Fibroblast of skin of right biceps (primary cell): ENCODE measurements at places on chromosomes 1 and 21.
A peak's percentile ranks its signal among the peaks of the same experiment; 100 is the strongest.

- DNase-seq, result no peak
Observed at GRCh38 chr1:227937031-227937837, 10.5 kb downstream of the WNT9A start.

- DNase-seq, result no peak
Observed at GRCh38 chr1:210358626-210359025, 29.9 kb downstream of the HHAT start.

- DNase-seq, result peak; percentile 46
Observed at GRCh38 chr1:83029916-83030315, 969.0 kb downstream of the TTLL7 start.

DNA sequence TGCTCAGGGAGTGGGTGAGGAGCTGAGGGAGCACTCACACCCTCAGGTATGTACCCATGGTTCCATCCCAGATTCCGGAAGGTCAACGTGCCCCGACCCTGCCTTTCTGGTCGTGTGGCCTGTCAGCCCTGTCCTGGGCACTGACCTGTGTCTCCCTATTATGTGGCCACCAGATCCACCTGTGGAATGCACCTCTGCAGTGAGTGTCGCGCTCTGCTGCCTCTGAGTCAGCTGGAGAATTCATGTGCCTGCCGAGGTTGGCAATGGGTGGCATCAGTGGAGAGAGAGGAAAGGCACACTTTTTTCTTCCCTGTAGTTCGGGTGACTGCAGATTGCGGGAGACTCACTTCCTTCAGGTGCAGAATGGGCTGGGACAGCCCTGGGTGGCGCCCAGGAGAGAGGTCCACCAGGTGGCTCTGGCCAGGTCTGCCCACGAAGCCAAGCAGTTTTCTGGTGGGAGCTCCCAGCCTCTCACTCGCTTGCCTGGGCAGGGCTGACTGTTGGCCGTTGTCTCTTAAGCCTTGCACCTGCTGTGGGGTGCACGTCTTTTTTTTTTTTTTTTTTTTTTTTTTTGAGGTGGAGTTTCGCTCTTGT is 176.1 kb upstream of the TMEM51 start:
- DNase-seq, result no peak

DNA sequence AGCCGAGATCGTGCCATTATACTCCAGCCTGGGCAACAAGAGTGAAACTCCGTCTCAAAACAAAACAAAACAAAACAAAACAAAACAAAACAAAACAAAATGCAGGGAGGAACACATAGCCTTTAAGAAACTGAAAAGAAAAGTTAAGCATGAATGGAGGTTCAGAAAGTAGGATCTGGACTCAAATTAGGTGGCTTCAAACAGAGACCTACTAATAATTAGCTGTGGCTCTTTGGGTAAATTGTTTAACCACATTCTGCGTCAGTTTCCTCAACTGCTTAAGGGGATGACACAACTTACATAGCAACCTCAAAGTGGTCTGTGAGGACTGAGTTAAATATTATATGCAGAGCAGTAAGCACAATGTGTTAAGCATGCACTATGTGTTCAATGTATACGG is 458.2 kb downstream of the ADGRL2 start:
- no peak for DNase-seq
